NCI-H146 (cell line): ENCODE measurements at places on chromosomes 16 and 17.

DNA sequence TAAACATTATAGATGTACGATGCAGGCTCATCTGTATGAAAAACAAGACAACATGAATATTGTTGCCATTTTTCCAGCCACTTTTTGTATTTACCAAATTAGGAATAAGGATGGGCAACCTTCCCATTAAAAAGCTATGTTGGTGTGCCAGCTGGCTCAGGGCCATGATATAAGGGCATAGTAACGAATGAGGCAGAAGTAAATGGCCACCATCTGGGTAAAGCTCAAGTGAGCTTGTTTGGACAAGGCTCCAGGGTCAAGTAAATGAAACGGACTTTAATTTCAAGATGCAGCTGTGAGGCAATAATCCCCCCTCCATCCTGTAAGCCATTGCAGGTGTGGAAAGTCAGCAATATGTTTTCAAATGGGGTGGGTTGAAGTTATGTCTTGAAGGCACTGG, 930.9 kb upstream of the CDH8 start:
- DNase-seq: peak; percentile 14

DNA sequence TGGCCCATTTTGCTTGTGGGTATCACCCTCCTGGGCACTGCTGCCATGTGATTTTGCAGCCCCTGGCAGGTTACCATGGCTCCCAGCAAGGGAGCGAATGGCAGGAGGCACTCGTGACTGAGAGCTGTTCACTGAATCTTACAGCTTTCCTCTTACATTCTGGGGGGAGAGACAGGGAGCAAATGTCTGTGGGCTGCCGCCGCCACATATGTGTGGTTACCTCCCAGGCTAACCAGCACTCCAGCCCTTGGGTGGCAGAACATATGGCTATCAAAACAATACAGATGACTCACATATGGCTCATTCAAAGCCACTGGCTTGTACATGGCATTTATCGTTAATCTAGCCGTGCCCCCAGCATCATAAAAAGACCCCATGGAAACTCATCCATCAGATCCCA, 19.8 kb downstream of the GTF3C1 start:
- DNase-seq: no peak

DNA sequence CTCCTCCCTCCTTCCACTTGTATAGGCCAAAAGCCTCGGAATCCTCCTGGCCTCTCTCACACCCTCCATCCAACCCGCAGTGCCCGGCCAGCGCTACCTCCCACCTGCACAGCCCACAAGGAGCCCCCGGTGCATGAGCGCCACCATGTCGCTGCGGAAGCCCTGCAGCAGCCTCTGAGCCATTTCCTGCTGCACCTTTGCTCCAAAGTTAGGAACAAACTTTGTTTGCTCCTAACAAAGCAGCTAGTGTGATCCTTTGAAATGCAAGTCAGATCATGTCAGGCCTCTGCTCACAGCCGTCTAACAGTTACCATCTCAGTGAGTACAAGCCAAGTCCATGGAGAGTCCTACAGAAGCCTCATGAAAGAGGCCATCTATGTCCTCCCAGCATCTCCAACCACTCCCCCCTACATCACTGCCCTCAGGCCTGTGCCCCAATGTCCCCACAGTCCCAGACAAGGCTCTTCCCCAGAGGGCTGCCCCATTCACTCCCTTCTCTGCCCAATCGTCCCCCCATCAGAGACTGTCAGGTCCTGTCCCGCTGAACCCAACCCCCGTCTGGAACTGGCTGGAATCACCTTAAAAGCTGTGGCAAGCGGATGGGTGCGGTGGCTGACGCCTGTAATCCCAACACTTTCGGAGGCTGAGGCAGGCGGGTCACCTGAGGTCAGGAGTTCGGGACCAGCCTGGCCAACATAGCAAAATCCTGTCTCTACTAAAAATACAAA, 7.5 kb downstream of the DCAKD start:
- no peak for DNase-seq

DNA sequence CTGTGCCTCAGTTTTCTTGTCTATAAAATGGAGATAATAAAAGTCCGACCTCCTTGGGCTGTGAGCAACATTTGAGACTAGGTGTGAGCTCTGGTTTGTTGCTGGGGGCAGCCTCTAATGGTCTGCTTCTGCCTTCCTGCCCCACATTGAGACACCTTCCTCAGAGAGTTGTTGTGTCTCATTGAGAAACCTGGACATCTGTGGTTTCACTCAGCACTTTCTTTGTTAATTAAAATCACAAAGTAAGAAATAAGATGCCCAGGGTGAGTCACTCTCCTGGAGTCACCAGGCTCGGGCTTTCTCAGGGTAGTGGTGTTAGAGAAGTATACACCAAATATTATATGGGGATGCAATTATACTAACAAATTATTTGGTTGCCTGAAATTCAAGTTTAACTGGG, 389.2 kb upstream of the SALL1 start:
- no peak for DNase-seq

DNA sequence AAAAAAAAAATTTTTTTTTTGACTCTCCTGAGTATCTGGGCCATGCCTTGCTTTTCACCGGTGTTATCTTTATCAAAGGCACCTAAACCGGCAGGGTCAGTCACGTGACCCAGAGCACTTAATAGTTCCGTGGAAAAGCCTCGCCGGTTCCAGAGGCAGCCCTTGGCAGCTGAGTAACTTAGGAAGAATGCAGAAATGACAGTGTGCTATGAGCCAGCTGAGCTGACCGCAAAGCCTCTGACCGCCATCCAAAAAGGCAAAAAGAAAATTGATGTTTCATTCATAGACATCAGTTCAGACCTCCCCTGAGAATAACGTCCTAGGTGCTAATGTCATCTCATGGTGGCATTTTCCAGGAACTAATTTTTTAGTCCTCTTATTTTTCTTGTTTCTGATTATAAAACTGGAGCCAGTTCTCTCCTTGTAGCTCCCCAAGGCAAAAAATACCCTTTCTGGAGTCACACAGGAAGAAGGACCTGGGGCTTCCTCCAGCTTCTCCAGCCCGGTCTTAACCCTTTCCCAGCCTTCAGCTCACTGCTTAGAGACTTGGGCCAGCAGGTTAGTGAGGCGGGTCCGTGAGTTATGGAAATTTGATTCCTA, 122.6 kb downstream of the SOCS1 start:
- no peak for DNase-seq

- no peak for DNase-seq
These were observed 175.9 kb upstream of the TNRC6C start for GRCh38 chr17:77782611-77783010.

GRCh38 chr16:89476379-89476778, 14.0 kb downstream of the ANKRD11 start:
- DNase-seq: no peak
